ENCODE measurements at places on chromosomes 13 and 19.

DNA sequence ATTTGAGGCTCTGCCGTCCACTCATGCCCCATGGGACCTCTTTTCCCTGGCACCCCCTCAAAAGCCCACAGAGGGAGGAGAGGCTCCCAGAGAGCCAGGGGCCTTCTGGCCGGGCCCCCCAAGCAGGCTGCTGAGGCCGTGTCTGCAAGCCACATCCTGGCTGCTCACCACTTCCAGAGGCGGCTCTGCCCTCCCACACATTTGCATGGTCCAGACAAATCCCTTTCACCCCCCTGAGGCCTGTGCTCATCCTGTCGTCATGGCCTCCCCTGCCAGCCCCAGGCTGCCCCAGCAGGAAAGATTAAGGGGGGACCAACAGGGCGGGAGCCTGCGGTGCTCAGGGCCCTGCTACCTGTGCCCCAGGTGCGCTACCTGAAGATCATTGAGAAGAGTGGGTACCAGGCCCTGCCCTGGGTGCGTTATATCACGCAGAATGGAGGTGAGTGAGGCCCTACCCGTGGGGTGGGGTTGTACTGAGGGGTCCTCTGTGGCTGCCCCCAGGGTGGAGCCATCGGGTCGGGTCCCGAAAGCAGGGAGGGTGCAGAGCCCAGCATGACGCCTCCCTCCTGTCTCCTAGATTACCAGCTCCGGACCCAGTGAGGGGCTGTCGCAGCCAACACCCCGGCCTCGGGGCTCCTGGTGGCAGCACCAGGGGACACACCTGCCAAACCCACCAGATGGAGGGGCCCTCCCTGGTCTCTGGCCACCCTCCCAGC, 36.3 kb downstream of the AP1M1 start:
- DNase-seq, result no peak

DNA sequence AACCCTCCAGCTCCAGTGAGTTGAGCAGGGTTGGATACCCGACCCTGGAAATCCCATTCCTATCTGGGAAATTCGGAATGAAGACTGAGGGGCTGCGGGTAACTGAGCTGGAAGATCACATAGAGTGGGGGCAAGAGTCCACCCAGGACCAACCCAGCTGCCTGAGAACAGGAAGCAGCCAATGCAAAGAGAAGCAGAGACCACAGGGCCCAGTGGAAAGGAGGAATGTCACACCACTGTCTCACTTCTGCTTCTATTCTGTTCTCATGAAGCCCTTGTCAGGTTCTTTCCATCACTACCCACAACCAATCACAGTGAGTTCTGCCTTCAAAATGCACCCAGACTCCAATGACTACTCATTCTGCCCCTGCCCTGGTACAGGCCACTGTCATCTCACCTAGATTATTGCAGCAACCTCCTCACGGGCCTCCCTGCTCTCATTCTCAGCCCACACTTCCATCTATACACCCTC, 15.3 kb downstream of the DYRK1B start:
- no peak for DNase-seq

GRCh38 chr13:80047406-80047805, 293.5 kb downstream of the SPRY2 start:
- no peak for DNase-seq

DNA sequence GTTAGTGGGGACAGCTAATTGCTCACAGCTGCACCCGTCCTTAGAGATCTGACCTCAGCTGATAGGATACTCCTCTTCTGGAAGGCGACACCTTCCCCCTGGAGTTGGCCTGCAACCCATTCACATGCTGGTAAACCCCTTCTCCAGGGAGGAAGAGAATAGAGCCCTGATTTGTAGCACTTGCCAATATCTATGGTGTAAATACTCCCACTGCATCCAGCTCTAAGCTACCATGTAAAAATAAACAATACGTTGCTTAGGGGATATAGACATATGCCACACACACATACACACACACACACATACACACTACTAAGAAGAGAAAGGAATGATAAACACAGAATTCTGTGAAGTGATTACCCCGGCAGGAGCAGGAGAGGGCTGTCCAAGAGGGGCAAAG, 49.4 kb upstream of the KCTD15 start:
- no peak for DNase-seq

GRCh38 chr19:38099966-38100365, 124.1 kb downstream of the DPF1 start:
- DNase-seq, result no peak

GRCh38 chr19:30762651-30763050, 390.5 kb downstream of the ZNF536 start:
- no peak for DNase-seq

DNA sequence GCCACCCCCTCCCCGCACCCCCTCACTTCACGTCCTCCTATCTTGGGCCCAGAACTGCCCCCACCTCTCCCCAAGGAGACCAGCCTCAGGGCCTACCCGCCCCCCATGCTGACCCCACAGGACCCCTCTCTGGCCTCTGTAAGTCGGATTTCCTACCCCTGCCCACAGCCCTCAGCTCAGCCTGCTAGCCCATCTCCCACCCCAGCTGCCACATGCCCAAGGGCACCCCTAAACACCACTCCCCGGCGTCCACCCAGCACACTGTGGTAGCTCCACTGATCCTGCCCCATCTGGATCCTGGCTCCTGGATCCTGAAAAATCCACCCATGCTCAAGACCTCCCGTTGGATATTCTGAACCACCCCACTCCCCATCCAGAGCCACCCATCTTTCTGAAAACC, 805 bp downstream of the EVI5L start:
- DNase-seq, result no peak

DNA sequence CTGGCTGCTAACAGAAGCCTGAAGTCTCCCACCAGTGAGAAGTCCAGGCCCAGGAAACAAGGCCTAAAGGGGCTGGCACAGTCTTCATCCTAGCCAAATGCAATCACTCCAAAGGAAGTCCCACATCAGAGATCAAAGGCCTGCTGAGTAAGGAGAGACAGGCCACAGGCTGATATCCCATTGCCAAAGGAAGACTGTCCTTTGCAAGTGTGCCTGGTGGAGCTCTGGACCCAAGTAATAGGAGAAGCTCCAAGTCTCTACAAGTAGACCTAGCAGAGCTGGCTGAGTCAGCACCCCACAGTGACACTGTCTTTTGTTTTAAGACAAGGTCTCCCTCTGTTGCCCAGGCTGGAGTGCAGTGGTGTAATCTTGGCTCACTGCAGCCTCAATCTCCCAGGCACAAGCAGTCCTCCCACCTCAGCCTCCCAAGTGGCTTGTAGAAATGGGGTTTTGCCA, 4.5 kb downstream of the DBP start:
- DNase-seq, result no peak

- no peak for DNase-seq
Measured at GRCh38 chr19:1232652-1233072, 5.1 kb downstream of the CBARP start.

DNA sequence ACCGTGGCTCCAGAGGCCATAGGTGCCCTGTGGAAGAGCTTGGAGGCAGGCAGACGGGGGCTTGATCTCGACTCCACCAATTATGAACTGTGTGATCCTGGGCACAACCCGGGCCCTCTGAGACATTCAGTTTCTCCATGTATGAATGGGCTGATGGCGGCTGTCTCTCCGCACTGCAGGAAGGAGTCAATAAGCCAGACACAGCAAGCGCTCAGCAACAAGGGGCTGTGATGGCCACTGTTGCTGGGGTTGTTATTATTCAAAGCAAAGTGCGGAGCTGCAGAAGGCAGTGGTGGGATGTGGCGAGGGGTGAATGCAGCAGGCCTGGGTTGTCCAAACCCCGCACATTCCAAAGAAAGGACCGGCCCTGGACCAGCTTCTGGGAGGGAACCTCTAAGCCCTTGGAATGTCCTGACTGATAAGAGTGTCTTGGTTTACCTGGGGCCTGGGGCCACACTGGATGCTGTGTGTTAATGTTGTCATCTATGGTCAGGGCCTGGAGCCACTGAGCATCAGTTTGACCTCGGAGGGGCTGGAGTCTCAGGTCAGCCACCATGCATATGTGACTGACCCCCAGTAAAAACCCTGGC, 8.3 kb downstream of the TMEM143 start:
- DNase-seq, result no peak

- DNase-seq, result no peak
Measured at GRCh38 chr13:23357349-23357748, 76.2 kb downstream of the SACS start.

GRCh38 chr19:2359992-2360685, at the start of gene TMPRSS9:
Gene TMPRSS9, plus strand, starts transcription at chr19:2360265. Its CDS starts 29,521 bp downstream, at chr19:2389786.
- no peak for DNase-seq

DNA sequence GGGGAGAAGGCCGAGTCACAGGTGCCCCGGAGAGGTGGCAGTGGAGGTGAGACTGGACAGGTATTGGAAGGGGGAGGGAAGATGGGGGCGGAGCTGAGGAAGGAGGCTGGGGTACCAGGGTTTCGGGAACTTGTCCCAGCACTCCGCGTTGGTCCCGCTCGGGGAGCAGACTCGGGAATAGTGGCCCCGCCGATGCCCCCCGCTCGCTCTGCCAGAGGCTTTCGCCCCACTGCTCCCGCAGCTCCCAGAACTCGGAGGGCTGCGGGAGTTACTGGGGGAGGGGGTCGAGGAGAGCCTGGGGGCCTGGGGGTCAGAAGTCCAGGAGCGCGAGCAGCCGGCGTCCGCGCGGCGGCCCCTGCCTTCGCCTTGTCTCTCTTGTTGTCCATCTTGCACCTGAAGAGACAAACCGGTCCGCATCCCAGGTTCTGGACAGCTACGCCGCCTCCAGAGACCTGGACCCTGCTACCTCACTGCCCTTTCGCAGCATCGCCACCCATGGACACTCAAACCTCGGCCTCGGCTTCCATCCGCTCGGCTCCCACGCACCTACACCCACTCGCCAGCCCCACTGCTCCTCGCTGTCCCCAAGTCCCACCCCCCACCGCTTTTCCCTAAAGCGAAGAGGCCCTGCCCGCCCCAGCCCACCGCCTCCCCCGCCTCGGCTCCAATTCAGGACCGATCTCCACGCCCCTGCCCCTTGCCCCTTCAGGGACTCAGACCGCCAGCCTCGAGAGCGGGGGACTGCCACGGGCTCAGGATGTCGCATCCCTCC, 700 bp downstream of the PRR36 start:
- DNase-seq, result no peak

GRCh38 chr13:113917594-113918371, 53.9 kb upstream of the GAS6 start:
- no peak for DNase-seq

DNA sequence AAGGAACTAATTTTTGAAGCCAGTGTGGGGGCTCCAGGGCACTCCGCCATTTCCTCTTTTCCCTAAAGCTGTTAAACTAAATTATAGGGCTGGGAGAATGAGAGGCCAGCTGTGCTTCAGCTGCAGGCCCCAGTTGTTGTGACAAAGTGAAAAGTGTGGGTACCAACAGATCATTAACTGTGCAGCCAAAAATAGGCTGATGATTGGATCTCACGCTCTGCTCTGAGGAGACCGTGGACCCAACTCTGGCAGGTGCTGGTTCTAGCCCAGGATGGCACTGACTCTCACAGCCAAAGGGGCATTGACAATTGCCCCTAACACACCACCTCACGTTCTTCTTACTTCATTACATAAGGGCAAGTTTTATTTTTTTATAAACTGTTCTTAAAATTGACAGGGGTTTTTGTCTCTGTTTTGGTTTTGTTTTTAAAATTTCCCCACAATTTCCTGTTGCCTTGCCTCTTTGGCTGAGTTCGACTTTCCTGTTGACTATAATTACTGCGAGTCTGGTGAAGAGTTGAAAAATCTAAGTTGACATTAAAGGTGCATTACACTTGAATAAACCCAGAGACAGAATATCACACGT, 391.0 kb downstream of the FGF9 start:
- no peak for DNase-seq

GRCh38 chr13:60758637-60759036, 361.6 kb downstream of the TDRD3 start:
- DNase-seq, result no peak
